ENCODE measurements at places on chromosomes 2 and 18. TPM values are rescaled to one million over a fixed set of nuclear protein-coding genes. Genes with fewer than 3 reads are reported as not detected.

GRCh38 chr2:208648368-208648767 lies 241.8 kb downstream of the PTH2R start:
- H3K36me3 ChIP-seq: no peaks in the 10 kb centered on the region
- DNase-seq: no peak
- no peak overlapping the region for H3K27ac ChIP-seq
- no peaks in the 10 kb centered on the region for H3K4me1 ChIP-seq
- H3K4me3 ChIP-seq: no peak overlapping the region

GRCh38 chr18:22241921-22242361 lies 72.6 kb downstream of the GATA6 start:
- no peak overlapping the region for H3K4me3 ChIP-seq
- DNase-seq: no peak
- no peaks in the 10 kb centered on the region for H3K27me3 ChIP-seq
- H3K36me3 ChIP-seq: no peaks in the 10 kb centered on the region
- no peak overlapping the region for H3K27ac ChIP-seq

- no peak for DNase-seq
- peaks cover 7% of the 10 kb centered on the region for H3K4me1 ChIP-seq
- H3K27me3 ChIP-seq: no peaks in the 10 kb centered on the region
- H3K4me3 ChIP-seq: no peak overlapping the region
- H3K27ac ChIP-seq: no peak overlapping the region
Measured at GRCh38 chr2:158315803-158316414, 140.6 kb downstream of the CCDC148 start.

DNA sequence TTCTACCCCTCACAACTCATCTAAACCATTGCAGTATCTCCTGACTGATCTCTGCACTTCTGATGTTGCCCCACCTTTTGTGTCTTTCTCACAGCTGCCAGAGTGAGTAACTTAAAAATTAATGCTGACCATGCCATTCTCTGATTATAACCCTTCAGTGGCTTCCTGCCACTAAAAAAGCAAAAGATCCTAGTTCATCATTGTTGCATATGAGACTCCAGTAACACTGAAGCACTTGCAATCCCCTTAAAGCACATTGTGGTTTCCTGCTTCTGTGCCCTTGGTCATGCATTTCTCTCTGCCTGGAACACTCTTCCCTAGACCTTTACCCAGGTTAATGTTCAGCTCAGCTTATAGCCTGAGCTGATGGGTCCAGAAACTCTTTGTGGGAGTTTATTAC lies 95.1 kb upstream of the WDSUB1 start:
- H3K4me3 ChIP-seq: no peak overlapping the region
- no peaks in the 10 kb centered on the region for H3K4me1 ChIP-seq
- H3K27ac ChIP-seq: no peak overlapping the region
- no peak for DNase-seq

GRCh38 chr2:26718949-26719686 lies 26.6 kb downstream of the KCNK3 start:
- H3K4me3 ChIP-seq: no peak overlapping the region
- no peaks in the 10 kb centered on the region for H3K36me3 ChIP-seq
- no peak overlapping the region for H3K27ac ChIP-seq
- H3K4me1 ChIP-seq: peaks cover 5% of the 10 kb centered on the region

- H3K27me3 ChIP-seq: no peaks in the 10 kb centered on the region
- peak; percentile 94 for DNase-seq
- no peaks in the 10 kb centered on the region for H3K36me3 ChIP-seq
- peak within 1 kb of the TSS; percentile 83 for H3K4me3 ChIP-seq
- H3K4me1 ChIP-seq: peaks cover 33% of the 10 kb centered on the region
Measured at GRCh38 chr2:216081487-216082116, at the start of the genes PECR and TMEM169. TSS of gene PECR (minus strand) at chr2:216081809. CDS start at chr2:216081741, 68 bp downstream. TSS of gene TMEM169 (plus strand) at chr2:216081919. CDS start at chr2:216095964, 14,045 bp downstream.

TACR1 gene
- 7.3 TPM for total RNA-seq

STAMBP gene
- total RNA-seq: 40.4 TPM

All from GM23338 (cell line).